ENCODE measurements at places on chromosomes 2 and 18.

DNA sequence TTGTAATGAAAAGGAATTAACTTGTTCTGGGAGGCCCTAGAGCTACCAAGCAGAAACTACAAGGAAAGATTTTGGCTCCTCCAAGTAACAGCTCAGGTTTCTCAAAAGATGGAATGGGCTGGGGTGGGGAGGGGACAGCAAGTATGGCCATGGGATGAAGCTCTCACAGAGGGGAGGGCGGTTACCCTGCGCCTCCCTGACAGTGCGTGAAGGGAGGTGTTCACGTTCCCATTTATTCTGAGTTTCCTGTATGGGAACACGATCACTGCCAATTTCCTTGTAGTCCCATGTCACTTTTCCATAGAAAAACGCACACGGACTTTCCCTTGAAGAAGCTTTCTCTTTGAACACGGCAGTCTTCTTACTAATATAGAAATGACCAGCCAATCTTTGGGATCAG is 17.0 kb downstream of the CDC42EP3 start:
- no peak for DNase-seq

DNA sequence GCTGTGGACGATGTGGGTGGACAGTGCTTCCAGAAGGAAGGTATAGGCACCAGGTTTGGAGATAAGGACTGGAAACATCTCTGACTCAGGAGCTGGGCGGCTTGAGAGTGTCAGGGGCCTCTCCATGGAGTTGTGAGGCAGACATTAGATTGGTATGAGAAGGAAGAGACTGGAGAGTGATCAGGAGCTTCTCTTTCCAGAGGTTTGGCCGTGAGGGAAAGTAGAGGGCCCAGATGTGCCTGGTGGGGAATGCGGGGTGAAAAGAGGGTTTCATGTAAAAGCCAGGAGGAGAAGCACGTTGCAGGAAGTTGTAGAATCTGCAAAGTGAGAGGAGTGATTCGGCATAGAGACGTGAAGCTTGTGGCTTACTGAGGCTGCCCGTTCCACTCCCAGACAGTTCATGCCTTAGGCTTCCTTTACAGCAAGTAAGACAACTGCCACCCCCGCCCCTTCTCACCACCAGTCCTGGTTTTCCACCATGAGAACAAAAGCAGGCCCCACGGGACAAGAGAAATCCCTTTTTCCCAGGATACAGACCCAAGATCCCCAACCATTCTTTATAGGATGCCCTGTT is 166.3 kb upstream of the HDAC4 start:
- no peak for DNase-seq

DNA sequence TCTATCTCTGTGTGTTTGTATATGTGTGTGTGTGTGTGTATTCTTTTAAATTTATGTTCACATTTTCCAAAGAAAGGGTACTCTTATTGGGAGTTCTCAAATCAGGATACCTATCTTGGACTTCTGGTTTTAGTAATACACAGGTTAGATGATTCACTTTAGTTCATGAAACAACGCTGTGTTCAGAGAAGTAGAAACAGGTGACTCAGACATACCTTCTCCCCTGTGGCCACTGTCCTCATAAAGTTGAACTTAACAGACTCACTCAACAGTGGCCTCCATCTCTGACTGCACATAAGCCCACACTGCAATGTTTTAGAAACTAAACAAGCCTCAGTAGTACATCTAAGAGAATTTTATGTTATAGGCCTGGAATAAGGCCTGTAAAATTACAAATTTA is 566.6 kb upstream of the VRK2 start:
- no peak for DNase-seq

- no peak for DNase-seq
These were observed 277.8 kb downstream of the EIPR1 start for GRCh38 chr2:3099860-3100234.

DNA sequence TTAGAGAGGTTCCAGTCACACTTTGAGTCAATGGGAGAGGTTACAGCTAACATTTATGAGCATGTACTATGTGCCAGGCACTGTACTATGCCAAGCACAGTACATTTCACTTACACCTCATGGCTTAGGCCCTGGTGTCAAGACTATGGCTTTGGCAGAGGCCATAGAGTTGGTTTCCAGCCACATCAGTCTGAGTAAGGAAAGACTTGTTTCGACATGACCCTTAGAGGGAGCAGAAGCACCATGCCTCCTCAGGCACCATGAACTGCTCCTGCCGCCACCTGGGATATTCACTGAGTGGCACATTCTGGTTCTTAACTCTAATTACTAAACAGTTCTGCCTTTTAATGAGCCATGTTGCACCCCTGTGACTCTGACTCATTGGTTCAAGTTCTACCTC is 12.7 kb downstream of the DGUOK start:
- no peak for DNase-seq

- DNase-seq: no peak
These were observed 15.8 kb upstream of the SELENOI start for GRCh38 chr2:26330114-26330549.

GRCh38 chr2:71689393-71689792 is 236.0 kb downstream of the DYSF start:
- no peak for DNase-seq

- DNase-seq: no peak
These were observed 252.4 kb downstream of the LPIN1 start for GRCh38 chr2:11998626-11999378.

- DNase-seq: no peak
These were observed 417.0 kb downstream of the TXNL1 start for GRCh38 chr18:56221195-56222065.

GRCh38 chr2:100381240-100381639 is 36.2 kb downstream of the CHST10 start:
- DNase-seq: no peak

GRCh38 chr2:98063291-98063854 is 23.6 kb upstream of the VWA3B start:
- no peak for DNase-seq

DNA sequence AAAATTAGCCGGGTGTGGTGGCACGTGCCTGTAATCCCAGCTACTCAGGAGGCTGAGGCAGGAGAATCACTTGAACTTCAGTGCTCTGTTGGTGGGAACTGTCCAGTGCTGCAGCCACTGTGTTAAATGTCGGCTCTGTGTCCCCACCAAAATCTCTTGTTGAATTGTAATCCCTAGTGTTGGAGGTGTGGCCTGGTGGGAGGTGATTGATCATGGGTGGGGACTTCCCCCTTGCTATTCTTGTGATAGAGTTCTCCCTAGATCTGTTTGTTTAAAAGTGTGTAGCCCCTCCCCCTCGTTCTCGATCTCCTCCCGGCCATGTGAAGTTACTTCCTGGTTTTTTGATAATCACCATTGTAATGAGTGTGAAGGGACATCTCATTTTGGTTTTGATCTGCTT is 9.8 kb upstream of the RPL31 start:
- no peak for DNase-seq

DNA sequence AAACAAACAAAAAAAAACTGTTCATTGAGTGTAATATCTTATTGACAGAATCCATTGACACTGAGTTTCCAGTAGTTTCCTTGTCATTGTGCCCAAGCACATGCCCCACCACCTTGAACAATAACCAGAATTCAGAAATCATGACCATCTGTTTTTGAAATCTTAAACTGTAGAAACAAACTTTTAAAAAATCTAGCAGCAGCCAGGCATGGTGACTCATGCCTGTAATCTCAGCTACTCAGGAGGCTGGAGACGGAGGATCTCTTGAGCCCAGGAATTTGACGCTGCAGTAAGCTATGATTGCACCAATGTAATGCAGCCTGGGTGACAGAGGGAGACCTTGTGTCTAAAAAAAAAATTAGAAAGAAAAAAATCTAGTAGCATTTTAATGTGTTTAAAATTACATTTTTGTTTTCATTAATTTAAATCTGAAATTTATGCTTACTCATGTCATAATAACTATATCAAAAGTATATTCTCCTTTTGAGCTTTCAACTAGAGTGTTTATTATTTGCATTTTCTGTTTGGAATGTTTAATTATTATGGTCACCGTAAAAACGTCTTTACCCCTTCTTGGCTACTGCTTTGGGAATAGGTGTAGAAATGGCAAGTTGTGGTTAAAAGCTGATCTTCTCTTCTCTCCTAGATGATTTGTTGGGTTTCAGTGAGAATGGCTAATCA is 25.2 kb upstream of the STON1 start:
- no peak for DNase-seq

DNA sequence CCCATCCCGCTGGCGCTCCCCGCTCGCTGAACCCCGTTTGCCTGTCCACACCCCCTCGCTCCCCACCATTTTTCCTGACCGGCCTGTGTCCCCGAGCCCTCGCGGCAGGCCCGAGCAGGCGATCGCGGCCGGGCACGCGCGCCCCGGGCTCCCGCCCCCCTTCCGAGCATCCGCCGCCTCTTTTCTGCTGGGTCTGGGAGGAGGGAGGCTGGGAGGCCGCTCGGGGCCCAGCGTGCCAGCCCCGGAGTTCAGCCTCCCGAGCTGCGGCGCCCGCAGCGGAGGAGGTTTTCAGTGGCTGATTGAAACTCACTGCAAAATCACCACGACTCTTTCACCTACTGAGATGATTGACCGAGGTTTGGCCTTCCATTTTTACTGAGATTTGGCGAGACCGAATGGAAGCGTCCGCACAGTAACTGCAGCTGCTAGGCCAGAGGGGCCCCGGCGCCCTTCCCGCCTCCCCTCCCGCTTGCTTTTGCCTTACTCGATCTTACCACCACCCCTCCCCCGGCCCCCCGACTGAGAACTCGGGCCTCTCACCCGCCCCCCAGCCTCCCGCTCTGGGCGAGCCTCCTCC is 4.8 kb downstream of the SOX11 start:
- DNase-seq: no peak

Measured in D721Med (cell line).